ENCODE measurements at places on chromosomes 6 and 20. TPM values are rescaled to one million over a fixed set of nuclear protein-coding genes. Genes with fewer than 3 reads are reported as not detected.

GRCh38 chr6:142518126-142518525 is 216.3 kb downstream of the ADGRG6 start:
- H3K4me1 ChIP-seq = peaks cover 9% of the 10 kb centered on the region
- no peak overlapping the region for H3K4me3 ChIP-seq
- no peaks in the 10 kb centered on the region for H3K27me3 ChIP-seq
- H3K27ac ChIP-seq = no peak overlapping the region
- H3K36me3 ChIP-seq = no peaks in the 10 kb centered on the region
- peak; percentile 53 for DNase-seq

DNA sequence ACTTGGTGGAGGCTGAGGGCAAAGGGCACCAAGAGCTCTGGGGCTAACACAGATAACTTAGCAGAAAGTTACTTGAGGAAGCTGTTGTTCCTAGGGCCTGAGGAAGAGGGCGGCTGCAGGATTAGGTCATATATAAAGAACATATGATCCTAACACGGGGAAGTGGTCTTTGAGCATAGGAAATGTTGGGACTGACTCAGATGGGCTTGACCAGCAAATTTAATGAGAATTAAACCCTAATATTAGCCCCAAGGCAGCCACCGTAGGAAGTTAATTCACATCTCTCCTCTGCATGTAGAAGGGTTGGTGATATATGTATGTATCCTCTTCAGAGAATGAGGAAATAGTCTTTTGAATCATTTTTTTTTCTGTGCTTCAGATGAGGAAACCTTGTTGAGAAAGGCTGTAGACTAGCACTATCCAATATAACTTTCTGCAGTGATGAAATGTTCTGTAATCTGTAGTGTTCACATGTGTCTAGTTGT is 9.2 kb upstream of the ZBTB9 start:
- no peak overlapping the region for H3K4me3 ChIP-seq
- no peaks in the 10 kb centered on the region for H3K27me3 ChIP-seq
- H3K4me1 ChIP-seq = no peaks in the 10 kb centered on the region
- no peaks in the 10 kb centered on the region for H3K36me3 ChIP-seq

GRCh38 chr6:140636908-140637402 is 1262.5 kb upstream of the CITED2 start:
- no peak overlapping the region for H3K27ac ChIP-seq
- H3K36me3 ChIP-seq = no peaks in the 10 kb centered on the region
- peaks cover 2% of the 10 kb centered on the region for H3K4me1 ChIP-seq
- no peak for DNase-seq

DNA sequence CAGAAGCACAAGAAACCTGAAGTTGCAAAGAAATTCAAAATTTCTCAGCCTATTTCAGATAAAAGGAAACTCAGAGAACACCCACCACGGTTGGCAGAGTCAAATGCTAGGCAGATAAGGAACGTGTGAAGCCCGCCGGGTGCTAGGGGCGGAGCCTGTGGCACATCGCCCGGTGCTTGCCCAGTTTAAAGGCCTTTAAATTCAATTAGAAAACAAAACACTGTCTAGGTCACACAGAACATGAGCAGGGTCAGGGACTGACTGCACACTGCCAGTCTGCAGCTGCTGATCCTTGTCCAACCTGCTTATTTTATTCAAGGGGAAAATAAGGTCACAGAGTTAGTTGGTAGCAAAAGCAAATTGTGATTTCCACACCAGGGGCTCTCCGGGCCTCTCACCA is 75.8 kb downstream of the PSMG4 start:
- H3K4me3 ChIP-seq = no peak overlapping the region
- H3K36me3 ChIP-seq = no peaks in the 10 kb centered on the region
- peaks cover 8% of the 10 kb centered on the region for H3K4me1 ChIP-seq
- DNase-seq = no peak
- H3K27ac ChIP-seq = no peak overlapping the region

DNA sequence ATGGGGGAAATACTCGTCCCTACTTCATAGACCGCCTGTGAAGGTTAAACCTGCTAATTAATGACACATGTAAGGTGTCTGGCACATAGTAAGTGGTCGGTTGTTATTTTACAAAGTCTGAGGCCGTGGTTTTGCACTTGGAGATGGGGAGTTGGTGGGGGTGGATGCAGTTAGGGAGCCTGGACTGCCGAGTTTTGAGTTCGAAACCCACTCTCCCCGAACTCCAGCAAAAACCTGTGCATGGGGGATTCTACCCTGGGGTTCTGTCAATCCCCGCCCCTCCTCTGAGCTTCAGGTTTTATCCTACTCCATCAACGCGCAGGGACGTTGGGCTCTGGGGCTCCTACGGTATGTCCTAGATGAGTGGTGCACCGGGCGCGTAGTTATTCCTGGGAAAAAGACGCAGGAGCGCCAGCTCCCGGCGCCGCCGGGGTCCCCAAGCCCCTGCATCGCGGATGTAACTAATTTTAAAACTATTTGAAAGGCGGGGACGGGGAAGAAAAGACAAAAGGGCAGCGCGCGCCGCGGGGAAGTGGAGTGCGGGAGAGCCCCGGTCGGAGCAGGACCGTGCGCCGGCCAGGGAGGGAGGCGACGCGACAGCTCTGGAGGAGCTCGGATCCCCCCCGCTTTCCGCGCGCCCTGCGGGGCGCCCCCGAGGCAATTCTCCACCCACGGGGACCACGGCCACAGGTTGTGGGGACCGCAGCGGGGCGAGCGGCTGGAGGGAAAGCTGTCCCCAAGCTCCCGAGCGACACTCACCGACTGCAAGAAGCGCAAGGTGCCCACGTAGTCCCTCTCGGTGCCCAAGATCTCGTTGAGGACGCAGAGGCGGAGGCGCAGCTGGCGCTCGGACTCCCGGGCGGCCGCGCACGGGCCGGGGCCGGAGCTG is 672 bp downstream of the PREX1 start:
- H3K27me3 ChIP-seq = no peaks in the 10 kb centered on the region
- H3K4me3 ChIP-seq = no peak overlapping the region
- no peak for DNase-seq
- no peaks in the 10 kb centered on the region for H3K36me3 ChIP-seq

DNA sequence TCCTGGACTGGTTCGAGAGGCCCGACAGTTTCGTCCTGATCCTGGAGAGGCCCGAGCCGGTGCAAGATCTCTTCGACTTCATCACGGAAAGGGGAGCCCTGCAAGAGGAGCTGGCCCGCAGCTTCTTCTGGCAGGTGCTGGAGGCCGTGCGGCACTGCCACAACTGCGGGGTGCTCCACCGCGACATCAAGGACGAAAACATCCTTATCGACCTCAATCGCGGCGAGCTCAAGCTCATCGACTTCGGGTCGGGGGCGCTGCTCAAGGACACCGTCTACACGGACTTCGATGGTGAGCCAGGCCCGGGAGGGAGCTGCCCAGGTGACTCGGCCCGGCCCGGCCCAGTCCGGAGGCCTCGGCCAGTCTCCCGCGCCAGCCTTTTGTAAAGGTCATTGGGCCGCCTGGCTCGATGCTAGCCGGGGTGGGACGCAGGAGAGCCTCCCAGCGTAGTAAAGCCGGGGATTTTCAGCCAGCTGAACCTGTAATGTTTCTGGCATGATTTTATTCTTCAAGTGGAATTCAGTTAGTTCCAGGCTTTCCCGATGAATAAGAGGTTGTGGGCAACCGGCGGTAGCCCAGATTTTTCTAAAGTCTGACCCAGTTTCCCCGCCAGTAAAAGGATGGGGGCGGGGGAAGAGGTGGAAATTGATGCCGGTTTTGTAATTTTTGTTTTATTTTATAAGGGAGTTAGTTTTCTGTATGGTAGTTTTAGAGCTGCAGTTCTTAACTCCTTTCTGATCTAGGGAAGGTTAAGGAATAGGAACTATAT is 1.4 kb downstream of the PIM1 start:
- H3K27ac ChIP-seq = peak overlapping the region; percentile 89
- no peaks in the 10 kb centered on the region for H3K27me3 ChIP-seq
- H3K4me3 ChIP-seq = peak overlapping the region; percentile 64
- H3K36me3 ChIP-seq = peaks cover 43% of the 10 kb centered on the region

GRCh38 chr20:38141204-38141888 is 23.7 kb downstream of the TGM2 start:
- no peaks in the 10 kb centered on the region for H3K27me3 ChIP-seq
- no peak overlapping the region for H3K4me3 ChIP-seq
- H3K27ac ChIP-seq = peak overlapping the region; percentile 97
- H3K4me1 ChIP-seq = peaks cover 60% of the 10 kb centered on the region

DNA sequence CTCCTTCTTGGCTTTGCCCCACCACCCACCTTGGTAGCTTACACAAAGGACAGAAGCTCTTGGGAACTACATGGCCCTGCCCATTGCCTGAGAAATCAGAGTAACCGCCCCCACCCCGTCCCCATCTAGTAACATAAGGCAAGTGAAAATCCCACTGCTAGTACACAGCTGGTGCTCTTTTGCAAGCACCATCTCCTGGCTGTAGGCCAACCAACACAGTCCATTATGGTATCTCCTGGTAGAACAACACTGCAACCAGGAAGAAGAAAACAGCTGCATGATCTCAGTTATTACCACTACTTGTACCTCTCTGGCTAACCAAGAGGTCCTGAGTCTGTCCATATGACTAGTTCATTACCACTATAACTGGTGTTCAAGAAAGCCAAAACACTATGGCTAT is 841.1 kb upstream of the MANEA start:
- H3K36me3 ChIP-seq = no peaks in the 10 kb centered on the region
- no peak overlapping the region for H3K4me3 ChIP-seq
- no peaks in the 10 kb centered on the region for H3K27me3 ChIP-seq
- H3K4me1 ChIP-seq = no peaks in the 10 kb centered on the region

GRCh38 chr20:34037767-34038166 is 44.1 kb downstream of the RALY start:
- H3K4me3 ChIP-seq = no peak overlapping the region
- DNase-seq = no peak
- H3K4me1 ChIP-seq = no peaks in the 10 kb centered on the region

DNA sequence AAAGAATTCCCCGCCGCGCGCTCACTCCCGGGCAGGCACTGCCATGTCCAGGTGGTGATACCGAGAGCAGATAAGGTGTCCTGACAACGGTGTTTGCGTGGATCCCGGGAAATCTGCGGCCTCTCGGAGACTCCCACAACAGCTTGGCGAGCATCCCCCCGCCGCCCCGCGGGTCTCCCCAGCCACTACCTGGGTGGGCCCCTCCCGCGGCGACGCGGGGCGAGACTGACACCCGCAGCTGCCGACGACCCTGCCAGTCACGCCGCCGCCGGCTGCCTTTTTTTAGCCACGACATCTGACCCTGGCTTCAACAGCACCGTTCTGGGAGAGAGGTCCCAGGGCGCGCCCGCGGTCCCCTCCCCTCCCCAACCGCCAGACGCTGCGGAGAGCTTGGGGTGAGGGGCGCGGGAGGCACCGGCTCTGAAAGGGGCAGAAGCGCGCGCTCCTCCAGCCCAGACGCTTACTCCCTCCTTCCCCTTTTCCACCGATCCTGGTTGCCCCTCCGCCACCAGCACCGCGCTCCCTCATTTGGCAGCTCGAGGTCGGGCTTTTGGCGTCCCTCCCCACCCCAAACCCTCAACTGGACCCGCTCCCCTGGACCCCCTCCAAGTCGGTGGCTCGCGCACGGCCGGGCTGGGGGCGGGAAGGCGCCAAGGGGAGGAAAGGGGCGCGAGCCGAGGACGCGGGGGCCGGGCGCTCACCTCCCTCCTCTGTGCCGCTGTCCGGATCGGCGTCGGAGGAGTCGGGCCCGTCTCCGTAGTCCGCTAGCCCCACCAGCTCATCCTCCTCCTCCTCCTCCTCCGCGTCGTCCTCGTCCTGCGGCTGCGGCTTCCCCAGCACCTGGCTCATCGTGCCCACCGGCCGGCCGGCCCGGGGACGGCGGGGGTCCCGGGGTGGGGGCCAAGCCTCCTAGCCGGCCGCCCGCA is 665 bp downstream of the RRAGD start:
- peaks cover 15% of the 10 kb centered on the region for H3K27me3 ChIP-seq
- H3K27ac ChIP-seq = no peak overlapping the region
- peak overlapping the region; percentile 56 for H3K4me3 ChIP-seq
- DNase-seq = no peak

DNA sequence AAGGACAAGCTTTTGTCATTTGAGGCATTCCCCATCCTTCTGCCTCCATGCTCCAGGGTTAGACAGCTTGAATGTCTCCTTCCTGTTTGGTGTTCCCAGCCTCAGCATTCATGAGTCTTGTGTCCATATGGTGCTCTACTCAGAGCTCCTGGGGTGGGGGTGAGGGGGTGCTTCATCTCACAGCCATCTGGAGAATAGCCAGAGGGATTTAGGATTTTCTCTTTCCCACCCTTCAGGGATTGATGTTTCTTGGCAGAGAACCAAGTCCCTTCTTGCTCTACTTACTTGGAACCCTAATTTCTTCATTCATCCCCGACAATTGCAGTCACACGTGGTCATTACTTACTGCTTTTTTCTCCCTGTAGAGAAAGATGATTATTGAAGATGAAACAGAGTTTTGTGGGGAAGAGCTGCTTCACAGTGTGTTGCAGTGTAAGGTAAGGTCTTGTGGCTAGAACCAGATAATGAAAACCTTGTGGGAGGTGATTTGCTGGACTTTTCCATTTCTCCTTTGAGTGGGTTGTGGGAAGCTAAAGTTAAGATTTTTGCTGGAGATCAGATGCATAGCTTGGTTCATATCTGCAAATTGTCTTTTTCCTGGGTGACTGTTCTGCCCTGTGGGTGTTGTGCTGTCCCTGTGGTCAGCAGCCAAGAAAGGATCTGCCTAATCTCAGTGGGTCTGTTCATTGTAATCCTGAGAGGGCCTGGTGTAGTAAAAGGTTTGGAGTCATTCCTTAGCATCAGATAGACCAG is 18.6 kb downstream of the CMTR1 start:
- no peak overlapping the region for H3K4me3 ChIP-seq
- DNase-seq = no peak
- H3K27me3 ChIP-seq = no peaks in the 10 kb centered on the region
- H3K27ac ChIP-seq = no peak overlapping the region
- 0 out of 2 replicates have a peak, but pooled peaks cover 18% of the 10 kb centered on the region for H3K36me3 ChIP-seq

DNA sequence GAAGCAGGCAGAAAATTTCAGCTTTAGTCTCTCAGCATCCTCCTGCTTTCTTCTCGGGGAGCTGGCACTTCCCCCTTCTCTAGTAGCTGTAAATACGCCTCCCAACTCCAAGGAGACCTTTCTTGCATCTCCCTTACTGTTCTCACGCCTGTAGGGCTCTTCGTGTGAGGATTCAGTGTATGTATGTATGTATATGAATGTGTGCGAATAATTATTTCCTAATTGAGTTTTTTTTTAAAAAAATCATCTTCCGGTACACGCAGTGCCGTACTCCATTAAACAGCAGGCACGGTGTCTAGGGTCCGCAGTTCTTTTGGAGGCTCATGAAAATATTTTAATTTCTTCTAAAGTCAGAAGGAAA is 85.4 kb downstream of the HFE start:
- no peaks in the 10 kb centered on the region for H3K36me3 ChIP-seq
- peak overlapping the region; percentile 74 for H3K4me3 ChIP-seq
- no peaks in the 10 kb centered on the region for H3K27me3 ChIP-seq
- no peak for DNase-seq
- peak overlapping the region; percentile 78 for H3K27ac ChIP-seq

DNA sequence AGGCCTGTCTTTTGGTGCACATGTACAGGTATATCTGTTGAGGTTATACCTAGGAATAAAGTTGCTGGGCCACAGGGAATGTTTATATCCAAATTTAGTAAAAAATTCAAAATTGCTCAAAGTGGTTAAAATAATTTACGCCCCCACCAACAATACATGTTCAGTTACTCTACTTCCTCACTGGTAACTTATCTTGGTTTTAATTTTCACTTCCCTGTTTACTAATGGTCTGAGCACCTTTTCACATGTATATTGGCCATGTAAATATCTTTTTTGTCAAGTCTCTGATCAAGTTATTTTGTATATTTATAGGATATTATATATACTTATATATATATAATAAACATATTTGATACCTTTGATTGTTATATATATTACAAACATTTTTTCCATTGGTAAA is 9.7 kb downstream of the PDE7B start:
- no peak for DNase-seq
- no peaks in the 10 kb centered on the region for H3K4me1 ChIP-seq
- no peak overlapping the region for H3K27ac ChIP-seq
- no peak overlapping the region for H3K4me3 ChIP-seq

The PDE10A gene
- not detected for total RNA-seq

The OLIG3 gene
- total RNA-seq = not detected

The ERVFRD-1 gene
- not detected for total RNA-seq

The RNF39 gene
- total RNA-seq = 7.5 TPM

Data from PC-9 (cell line).